ENCODE measurements at places on chromosomes 2 and 18.

DNA sequence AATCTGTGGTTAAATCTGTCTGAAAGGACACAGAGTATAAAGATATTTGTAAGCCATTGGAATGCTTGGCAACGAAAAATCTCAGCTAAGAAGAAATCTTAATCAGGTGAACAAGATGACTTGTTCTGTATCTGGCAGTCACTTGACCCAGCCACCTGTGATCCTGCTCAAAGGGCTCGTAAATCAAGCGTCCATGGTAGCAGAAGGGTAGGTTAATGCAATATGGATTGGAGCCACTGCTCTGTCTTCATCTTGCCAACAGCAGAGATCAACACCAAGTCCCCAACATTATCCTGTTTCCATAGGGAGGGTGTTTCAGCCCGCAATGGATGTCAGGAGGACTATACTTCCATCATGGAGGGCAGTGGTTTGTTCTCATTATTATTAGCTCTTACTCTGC, 378.4 kb downstream of the CDH7 start:
- no peak for DNase-seq

- no peak for DNase-seq
These were observed 979.5 kb upstream of the CELF4 start for GRCh38 chr18:38545071-38545470.

GRCh38 chr18:13096719-13097118, 105.6 kb downstream of the CEP192 start:
- DNase-seq: no peak

- no peak for DNase-seq
These were observed 96.8 kb downstream of the VAPA start for GRCh38 chr18:10010611-10011015.

GRCh38 chr2:94987074-94988020, 38.2 kb upstream of the MAL start:
- DNase-seq: no peak

- DNase-seq: no peak
These were observed 172.4 kb downstream of the LRATD1 start for GRCh38 chr2:14804902-14805301.

DNA sequence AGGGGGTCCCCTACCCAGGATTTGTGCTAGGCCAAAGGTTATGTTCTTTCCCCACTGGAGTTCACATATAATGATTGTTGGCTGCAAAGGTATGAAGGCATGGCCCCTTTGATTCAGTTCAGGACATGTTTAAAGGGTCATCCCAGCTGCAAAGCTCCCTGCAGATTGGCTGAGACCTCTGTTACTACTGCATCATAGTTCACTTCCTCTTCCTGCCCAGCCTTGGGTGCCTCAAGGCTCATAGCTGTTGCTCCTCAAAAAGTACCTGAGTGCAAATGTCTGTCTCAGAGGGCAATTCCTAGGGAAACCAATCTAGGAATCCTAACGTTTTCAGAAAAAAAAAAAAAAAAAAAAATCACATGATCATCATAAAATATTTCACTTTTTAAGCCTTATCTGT, 125.1 kb downstream of the ATL2 start:
- no peak for DNase-seq

DNA sequence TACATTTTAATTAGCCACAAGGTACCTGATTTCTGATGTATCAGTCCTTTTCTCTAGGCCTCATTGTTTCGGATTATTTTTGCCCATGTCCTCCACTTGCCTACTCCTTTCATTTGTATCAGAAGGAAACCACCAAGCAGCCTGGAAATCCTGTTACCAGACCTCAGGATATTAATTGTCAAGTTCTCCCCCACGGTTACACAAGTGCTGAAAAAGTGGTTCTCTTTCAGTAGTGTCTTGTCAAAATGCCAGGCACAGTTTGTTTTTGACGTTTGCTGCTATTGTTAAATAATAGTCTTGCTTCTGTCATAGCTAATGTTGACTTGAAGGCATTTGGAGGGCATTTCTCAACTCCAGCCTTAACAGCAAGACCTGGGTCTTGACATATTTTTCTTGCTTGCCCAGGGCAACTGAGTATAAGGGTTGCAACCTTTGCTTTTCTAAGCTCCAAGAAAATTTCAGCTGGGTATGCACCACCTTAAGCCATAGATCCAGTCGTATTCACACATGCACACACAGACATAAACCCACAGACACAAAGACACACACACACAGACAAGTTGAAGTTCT, 31.0 kb downstream of the INSIG2 start:
- DNase-seq: no peak

DNA sequence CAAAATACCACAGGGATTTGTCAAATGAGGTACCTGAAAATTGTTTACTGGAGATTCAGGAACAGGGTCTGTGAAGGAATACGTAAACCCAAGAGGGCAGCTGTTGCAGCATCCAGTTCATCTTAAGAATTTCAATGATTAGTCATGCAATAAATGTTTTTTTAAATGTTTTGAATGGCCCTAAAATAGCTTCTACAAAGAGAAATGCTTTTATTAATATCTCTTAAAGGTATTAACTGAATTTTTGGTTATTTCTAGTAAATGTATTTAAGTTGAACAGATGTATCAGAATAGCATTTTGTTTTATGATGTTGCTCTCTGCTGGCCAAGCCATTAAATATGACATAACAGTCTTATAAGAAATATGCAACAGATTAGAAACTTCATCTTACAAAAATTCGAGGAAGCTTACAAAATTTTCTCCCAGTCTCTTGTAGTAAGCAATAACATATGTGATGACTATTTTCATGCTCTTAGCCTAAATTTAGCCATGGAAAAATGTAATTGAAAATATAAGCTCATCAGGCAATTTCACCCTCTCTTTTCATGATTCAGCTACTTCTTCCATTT, 863.9 kb downstream of the SUCLG1 start:
- no peak for DNase-seq

GRCh38 chr18:22429564-22429963, 11.8 kb upstream of the CTAGE1 start:
- DNase-seq: no peak

DNA sequence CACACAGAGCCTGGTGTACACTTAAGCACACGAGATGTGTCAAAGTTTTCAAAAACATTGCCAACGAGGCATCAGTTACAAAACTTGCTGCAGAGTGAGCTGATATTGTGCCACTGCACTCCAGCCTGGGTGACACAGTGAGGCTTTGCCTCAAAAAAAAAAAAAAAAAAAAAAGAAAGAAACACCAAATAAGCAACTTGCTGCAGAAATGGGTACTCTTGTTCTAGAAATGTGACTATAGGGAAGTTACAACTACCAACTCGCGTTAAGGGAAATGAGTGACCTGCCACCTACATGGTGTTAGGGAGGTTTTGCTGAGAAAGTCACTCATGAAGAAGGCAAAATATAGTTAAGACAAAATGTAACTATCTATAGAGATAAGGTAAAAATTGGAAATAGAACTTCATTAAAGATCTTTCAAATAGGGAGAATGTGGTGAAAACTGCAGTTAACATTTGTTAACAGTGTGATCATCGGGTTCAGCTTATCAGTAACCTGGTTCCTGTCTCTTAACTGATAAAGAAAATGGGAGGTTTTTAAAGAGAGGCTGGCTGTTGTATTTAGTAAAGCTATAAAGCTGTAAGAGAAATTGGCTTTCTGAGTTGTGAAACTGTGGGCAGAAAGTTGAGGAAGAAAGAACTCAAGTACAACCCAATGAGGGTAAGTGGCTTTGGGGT, at the start of gene IL1RL1:
TSS of gene IL1RL1 (plus strand) at position 600 of the 677 bp plus-strand sequence. CDS start 26,702 bp downstream, outside the sequence.
- no peak for DNase-seq

DNA sequence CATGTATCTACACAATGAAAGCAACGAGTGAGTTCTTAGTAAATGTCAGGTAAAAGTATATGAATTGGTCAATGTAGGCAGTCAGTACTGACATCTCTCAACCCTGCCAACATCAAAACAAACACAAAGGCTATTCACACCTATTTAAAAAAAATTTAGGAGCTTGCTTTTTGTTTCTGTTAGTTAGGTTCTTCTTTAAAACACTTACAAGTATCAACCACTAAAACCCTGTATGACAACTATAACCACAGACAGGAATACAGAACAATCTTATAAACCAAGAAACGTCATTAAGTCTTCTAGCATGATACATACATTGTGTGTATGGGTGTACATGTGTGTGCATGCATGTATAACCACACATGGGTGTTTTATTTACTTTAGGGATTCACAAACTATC, 131.0 kb downstream of the TCF4 start:
- DNase-seq: no peak

DNA sequence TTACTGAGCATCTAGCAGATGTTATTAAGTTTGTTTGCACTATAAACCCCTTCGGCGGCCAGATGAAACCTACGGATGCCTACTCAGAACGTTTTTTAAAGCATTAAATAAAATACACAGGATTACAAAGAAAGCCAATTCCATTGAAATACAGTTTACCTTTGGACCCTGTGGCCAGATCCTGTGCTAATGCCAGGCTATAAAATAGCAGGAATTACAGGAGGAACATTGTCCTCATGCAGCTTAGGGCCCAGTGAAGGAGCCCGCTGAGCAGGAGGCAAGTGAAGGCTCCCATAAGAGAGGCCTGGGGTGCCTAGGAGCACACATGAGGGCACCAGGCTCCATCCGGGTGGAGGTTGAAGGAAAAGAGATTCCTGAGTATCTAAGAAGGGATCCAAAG, 310.4 kb downstream of the MTX2 start:
- no peak for DNase-seq

DNA sequence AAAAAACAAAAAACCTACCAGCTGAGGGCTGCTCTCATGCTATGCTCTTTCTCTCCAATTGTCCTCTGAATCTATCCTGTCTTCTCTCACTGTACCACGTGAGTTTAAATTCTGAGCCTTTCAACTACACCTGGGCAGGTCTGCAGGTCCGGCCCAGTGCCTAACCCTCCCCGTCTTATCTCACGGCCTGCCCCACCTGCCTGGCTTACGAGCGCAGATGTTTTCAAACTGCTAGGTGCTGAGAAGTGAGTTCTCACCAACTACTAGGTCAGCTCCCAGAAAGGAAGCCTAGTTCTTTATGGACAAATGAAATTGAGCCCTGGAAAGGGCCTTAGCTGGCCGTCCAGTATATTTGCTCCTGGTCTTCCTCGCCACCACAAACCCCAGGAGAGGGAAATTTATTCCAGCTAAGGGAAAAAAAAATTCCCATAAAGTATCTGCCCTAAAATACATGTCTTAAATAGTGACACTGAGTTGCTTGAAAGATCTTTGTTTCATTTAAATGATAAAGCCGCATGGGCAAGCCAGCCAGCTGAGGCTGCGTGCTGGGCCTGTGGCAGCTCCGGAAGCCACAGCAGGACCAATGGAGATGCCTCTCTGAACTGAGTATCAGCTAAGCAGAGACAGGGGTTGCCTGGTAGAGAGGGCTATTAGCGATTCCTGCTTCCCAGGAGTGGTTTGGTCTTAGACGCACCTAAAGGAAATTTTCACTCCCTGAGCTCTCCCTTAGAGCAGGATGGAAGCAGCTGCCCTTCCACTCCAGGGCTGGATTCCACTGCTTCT, 92.5 kb upstream of the NCK2 start:
- no peak for DNase-seq

DNA sequence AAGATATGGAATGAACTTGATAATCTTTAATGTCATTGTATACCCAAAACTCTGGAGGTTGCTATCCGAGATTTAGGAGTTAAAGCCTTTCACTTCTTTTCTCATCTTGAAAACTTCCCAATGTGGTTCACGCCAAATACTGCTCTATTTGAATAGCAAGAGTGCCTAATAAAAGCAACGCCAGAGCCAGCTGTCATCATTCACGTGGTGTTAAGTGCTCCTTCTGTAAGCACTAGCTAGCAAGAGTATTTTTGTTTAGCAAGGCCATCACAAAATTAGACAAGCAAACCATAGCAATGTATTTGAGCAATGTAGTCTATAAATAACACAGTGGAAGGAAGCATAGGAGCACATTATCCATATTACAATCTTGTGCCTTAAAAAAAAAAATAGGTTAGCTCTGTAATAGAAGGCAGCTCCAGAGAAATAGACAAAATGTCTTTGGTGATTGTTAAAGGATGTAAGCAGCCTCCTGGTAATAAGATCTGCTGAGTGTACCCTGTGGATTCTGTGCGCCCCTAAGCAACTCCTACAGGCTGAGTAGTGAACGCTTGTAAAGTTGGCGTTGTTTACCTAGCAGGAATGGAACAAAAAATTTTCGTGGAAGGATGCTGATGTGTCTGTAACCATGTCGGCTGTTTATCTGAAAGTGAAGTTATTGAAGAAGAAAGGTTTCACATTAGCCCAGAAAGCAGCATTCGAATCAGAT, 518.0 kb downstream of the CNTNAP5 start:
- no peak for DNase-seq

All from SK-N-MC (cell line).